Stomach (tissue), 19 donors: ENCODE measurements at places on chromosomes 5 and 9.

DNA sequence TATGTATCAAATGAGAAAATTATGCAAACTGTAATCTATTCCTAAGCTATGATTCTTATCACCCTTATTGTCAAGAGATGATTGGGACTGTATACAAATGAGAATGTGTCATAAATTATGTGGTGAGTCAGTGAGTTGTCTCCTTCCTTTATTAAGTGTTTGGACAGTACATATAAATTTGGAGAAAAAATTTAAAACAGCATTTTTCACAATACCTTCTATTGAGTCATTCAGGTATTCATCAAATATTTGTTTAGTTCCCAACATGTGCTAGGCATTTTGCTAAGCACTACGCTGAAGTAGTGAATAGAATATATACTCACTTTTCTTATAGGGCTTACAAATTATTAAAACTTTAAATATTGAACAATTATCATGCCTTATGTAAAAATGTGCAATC lies 36.3 kb upstream of the PTPRD start:
- DNase-seq, result no peak

- DNase-seq, result no peak
Measured at GRCh38 chr5:129271308-129271707, 176.8 kb downstream of the ISOC1 start.

GRCh38 chr5:142390334-142390733 lies 65.5 kb upstream of the SPRY4 start:
- peak; percentile 46 for DNase-seq

DNA sequence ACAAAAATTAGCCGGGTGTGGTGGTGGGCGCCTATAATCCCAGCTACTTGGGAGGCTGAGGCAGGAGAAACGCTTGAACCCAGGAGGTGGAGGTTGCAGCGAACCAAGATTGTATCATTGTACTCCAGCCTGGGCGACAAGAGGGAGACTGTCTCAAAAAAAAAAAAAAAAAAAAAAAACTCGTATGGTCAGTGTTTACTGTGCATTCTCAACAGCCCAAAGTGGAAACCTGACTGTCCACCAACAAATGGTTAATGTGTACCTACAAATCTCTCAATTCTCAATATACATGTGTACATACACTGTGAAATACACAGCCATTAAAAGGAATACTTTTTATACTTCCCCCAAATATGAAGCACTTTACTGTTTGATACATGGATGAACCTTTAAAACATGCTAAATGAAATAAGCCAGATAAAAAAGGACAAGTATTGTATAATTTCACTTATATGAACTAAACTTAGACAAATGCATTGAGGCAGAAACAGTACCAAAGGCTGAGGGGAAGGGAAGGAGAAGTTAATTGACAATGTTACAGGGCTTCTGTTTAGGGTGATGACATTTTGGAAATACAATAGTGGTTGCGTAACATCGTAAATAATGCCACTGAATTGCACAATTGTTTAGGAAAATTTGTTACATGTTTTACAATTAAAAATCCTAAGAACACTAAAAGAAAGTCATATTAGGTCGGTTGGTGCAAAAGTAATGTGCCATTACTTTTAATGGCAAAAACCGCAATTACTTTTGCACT lies 16.5 kb downstream of the DNAJA1 start:
- no peak for DNase-seq

DNA sequence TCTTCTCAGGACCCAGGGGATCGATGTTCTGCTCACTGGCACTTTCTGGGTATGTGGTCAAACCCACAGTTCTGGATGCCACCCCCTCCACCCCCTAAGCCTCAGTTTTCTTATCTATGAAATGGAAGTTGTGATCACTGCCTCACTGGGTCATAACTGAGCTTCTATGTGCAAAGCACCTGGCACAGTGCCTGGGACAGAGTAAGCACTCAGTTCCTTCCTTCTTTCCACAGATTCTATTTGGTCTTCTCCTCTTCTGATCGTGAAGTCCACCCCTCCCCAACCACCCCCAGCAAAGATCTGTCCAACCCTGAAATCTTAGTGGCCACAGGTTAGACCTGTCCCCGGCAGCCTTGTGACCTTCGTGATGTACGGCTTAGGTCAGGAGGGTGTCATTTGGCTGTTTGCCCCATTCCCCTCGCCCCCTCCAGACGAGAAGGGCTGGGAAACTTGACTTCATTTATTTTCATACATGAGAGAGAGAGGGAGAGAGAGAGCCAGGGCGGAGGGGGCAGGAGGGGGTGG lies 181.4 kb downstream of the FGF18 start:
- DNase-seq, result no peak

DNA sequence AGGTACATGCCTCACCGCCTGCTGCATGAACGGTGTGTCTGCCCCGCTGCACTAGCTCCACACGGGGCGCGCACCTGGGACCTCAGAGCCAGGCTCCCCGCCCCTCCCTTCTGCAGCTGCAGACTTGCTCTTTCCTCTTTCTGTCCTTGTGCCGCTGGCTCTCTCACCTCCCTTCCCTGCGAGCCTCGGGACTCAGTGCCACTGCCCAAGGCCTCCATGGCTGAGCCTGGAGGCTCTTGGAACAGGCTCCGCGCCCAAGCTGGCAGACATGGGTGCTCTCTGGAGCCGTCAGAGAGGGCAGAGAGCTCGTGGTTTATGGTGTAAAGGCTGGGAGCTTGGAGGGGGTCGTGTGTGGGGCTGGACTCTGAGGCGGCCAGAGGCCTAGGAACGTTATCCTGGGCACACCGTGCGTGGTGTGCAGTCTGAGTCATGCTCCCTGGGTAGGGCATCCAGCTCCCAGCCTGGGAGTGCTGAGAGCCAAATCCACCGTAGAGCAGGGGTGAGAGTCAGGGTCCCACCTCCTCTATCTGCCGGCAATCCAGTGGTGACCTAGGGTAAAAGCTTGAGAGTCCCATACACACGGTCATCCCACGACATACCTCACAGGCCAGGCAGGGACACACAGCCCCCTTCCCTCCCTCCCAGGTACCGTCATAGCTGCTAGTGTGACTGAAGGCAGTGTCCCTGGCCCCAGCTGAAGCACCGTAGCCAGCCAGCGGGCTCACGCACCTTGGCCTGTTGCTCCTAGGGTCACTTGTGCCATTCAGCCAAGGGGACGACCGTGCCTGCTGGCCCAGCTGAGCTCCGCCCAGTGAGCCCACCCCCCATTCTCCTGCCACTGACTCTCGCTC lies 22.4 kb downstream of the GOLGA2 start:
- DNase-seq, result no peak
